NCI-H2227 treated with DMSO at 0.1 percent for 48 hours (cell line): ENCODE measurements at places on chromosomes 1 and 21.

GRCh38 chr1:56169856-56170255, 409.5 kb downstream of the PLPP3 start:
- no peak for DNase-seq

DNA sequence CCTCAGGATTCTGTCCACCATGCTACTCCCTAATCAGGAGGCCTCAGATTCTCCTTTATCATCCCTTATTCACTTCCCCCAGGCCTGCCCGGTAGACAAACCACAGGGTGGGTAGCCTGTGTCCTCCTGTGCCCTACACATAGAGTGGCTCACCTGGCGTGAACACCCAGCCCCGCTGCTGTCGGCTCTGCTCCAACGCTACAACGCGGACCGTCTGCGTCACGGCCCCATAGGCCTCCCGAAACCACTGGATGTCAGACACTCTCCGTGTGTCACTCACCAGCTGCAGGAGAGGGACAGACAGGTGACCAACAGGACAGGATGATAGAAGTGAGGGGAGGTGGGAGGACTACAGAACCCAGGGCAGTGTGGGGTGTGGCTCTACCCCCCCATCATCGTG, 10.3 kb downstream of the PMVK start:
- no peak for DNase-seq

GRCh38 chr21:29075706-29076466, 2.4 kb upstream of the CCT8 start:
- DNase-seq, result no peak

DNA sequence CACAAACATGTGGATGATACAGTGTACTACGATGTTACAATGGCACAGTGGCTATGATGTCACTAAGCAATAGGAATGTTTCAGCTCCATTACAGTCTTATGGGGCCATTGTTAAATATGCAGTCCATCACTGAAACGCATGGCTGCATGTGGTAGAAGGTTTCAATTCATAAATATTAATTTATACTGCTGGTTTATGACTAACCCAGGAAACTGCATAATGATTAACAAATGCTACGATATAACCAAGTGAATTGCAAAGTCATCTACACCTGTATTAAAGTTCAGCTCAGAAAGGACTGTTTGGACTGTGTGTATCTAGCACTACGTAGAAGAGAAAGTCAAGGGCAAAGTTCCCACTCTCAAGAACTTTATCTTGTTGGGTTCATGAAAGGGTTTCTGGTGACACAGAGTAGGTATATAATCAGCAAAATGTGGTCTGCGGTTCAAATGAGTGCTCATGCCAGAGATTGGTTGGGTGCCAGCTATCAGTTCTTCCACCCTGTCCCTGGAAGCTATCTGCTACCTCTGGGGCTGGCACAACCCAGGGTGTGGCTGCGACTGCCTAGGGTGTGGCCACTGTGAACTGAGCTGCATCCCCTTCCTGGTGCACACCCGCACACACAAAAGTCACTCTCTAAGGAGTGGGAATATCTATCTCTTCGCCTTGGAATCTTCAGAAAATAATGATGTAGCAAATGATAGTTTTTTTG, 14.8 kb downstream of the MGST3 start:
- DNase-seq, result no peak

DNA sequence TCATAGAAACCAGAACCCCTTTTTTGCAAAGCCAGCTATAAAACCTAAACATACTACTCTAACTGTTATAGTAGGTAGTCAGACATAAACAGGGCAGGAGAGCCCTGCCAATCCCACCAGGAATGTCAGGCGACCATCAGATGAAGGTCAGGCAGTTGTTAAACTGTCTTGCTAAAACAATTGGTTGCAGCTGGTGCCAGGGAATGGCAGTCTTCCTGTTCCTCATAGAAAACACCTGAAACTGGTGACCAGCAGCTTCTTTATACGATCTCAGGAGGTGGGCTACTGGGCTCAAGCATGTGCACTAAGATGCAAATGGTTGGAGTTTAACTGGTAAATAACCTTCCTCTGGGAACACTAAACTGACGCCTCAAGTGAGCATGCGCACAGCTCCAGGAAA, 224.1 kb downstream of the COL11A1 start:
- no peak for DNase-seq
